ENCODE measurements at places on chromosomes 16 and 17. TPM values are rescaled to one million over a fixed set of nuclear protein-coding genes. Genes with fewer than 3 reads are reported as not detected.

DNA sequence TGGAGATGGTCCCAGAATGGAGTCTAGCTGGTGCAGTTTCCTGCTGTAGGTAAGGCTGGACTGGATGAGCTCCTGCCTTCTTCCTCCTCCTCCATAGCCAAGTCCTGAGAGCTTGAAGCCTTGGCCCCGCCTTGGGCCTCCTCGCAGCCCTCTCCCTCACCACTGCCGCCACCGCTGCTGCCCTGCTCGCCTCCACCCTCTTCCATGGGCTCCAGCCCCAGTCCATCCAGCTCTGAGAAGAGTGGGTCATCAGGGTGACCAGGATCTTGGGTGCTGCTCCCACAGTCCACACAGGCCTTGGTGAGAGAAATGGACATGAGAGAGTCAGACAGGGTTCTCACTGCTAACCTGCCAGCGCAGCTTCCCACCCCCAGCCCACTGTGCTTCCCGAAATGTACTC is 11.2 kb downstream of the PER1 start:
- no peak for DNase-seq

DNA sequence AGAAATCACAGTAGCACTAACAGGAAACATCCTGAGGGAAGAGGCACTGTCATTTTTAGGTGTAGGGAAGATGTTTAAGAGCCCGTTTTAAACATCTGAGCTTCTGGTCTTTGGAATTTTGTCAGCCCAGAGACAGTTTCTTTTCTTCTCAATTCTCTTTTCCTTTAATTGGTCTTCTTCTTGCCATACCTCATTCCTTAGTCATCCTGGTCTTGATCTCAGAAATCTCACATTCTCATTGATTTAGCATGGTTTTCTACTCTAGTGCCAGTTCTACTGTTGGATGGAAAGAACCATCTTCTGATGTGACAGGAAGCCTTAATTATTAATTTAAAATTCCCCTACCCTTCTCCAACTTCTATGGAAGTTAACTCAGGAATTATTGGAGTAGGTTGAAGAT is 25.4 kb downstream of the BMERB1 start:
- DNase-seq: no peak

DNA sequence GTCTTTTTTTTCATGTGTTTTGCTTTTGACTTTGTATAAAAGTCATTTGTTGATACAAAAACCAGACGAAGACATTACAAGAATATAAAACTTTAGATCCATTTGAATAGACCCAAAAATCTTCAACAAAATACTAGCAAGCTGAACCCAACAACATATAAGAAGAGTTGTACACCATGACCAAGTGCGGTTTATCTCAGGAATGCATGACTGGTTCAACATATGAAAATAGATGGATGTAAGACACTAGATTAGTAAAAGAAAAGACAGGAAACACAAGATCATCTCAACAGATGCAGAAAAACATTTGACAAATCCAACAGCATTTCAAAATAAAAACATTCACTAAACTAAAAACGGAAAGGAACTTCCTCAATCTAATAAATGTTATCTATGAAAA is 69.0 kb downstream of the TBC1D16 start:
- no peak for DNase-seq

GRCh38 chr16:67967958-67968399 is 458 bp downstream of the SLC12A4 start:
- DNase-seq: no peak

DNA sequence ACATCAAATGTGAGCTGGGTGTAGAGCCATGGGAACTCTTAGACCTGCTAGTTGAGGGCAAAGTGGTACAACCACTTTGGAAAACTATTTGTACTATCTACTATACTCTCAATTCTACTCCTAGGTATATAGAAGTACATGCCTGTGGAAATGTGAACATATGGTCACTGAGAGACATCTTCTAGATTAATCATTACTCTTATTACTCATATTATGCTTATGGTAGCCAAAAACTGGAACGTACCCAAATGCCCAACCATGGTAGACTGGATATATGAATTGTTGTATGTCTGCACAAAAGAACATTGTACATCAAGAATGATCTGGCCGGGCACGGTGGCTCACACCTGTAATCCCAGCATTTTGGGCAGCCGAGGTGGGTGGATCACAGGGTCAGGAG is 2.7 kb downstream of the WDR45B start:
- no peak for DNase-seq

The CTRB2 gene
- not detected for total RNA-seq

The ACSM2A gene
- not detected for total RNA-seq

GRCh38 chr17:1742371-1743087 is at the start of gene SERPINF2:
SERPINF2 (plus strand) TSS chr17:1742871; CDS start chr17:1744996, 2,125 bp downstream.
- no peak for DNase-seq

DNA sequence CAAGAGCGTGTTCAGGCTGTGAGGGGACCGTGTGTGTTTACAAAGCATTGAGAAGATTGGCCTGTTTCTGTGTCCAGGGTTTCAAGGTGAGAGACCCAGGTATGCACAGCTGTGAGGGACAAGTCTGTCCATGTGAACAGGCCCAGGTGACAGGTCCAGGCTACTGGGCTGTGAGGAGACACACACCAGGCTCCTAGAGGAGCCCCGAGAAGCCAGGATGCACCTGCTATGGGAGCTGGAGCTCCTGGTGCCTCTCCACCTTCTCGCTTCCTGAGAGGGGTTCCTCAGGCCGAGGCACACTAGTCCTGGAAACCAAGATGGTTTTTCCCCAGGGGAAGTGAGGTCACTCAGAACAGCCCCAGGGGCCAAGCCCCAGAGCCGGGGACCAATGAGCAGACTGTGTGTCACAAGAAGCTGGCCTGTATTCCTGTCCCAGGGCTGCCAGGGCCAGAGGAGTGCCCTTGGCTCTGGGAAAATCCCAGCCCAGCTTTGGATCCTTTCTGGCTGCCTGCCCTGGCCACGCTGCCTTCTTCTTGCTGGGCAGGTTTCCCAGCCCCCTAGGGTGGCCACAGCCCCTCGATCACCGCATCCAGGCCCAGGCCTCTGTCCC is 153.4 kb upstream of the PLCG2 start:
- peak; percentile 77 for DNase-seq

- DNase-seq: no peak
These were observed 210.3 kb downstream of the SNX29 start for GRCh38 chr16:12186774-12187335.

GRCh38 chr17:55351226-55351625 is 70.4 kb downstream of the MMD start:
- DNase-seq: no peak

The KRT24 gene
- not detected for total RNA-seq

DNA sequence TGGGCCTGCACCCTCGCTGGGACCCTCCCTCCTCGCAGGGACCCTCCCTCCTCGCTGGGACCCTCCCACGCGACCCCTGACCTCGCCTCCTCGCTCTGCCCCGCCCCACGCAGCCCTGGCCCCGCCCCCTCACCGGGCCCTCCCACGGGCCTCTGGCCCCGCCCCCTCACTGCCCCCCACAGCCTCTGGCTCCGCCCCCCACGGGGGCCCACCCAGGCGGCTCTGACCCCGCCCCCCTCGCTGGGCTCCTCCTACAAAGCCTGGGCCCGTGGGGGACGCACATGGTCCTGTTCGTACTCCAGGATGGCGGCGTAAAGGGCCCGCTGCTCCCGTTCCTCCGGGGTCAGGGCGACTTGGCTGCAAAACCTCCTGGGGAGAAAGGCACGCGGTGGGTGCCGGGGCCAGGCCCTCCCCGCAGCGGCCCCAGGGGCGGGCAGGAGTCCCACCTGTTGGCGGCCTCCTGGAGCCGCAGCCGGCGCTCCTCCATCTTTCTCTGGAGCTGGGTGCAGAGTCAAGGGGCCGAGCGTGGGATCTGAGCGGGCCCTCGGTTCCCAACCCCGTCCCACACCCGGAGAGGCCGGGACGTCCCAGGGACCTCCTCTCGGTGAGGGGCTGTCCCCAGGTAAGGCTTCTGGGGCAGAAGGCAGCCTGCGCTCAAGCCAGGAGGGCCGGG is 9.0 kb downstream of the VPS9D1 start:
- DNase-seq: no peak

GRCh38 chr17:51425773-51426172 is 165.4 kb downstream of the UTP18 start:
- DNase-seq: no peak

DNA sequence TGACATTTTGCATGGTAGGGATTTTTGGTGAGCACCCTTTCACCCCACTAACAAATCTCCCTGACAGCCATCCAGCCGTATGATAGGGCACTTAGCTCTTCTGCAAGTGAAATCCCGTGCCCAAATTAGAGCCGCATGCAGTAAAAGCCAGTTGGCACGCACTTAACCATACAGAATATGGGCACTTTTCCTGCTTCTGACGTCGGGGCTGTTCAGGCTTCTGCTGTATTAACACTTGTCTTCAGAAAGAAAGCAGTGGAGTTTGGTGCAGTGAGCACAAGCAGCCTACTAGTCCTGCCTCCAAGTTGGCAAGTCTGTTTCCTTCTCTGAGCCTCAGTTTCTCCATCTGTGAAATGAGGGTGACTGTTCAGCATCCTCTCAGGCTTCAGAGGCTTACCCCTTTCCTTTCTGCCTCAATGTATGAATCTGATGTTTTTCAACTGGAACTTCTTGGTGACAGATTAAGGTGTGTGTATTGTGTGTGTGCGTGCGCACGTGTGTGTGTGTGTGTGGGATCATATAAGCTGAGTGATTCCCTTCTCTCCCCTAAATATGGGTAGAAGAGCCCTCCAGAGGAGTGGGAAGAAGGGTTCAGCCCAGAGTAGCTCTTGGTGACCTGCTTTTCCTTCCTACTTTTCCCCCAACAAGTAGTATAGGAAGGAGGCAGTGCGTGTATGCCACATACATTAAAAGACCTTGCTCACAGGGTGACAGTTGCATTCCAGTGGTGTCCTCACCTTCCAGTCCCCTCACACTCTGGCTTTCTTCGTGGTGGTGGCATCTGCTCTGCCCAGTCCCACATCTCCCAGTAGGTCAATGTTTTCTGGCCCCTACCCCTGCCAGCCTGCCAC is 19.0 kb downstream of the IGF2BP1 start:
- peak; percentile 64 for DNase-seq

The C16orf90 gene
- not detected for total RNA-seq

GRCh38 chr16:87311387-87311786 is 5.8 kb downstream of the C16orf95 start:
- no peak for DNase-seq

All from MG63 (cell line).